Left ventricle myocardium inferior (tissue), 1 donor: ENCODE measurements at places on chromosomes 6 and 20.

DNA sequence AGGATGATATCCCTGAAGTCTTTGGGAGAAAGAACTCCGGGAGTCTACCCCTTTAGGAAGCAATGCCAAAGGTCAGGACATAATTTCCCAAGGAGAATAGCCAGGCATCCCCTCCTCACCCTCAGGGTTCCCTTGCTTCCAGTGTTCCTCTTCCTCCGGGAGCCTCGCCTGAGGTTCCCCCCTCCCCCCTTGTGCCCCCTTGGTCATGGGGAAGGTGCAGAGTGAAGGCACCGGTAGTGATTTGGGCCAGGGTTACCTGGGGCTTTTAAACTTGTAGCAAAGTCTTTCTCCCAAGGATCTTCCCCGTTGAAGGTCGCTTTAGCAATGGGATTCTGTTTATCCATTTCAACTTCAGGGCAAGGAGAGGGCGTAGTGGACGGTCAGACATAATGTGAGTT lies 1.2 kb downstream of the ISM1 start:
- peak overlapping the region; percentile 71 for H3K4me3 ChIP-seq
- peaks cover 40% of the 10 kb centered on the region for H3K4me1 ChIP-seq
- H3K36me3 ChIP-seq, result no peaks in the 10 kb centered on the region
- peak overlapping the region; percentile 77 for H3K27ac ChIP-seq
- H3K27me3 ChIP-seq, result peaks cover 73% of the 10 kb centered on the region

DNA sequence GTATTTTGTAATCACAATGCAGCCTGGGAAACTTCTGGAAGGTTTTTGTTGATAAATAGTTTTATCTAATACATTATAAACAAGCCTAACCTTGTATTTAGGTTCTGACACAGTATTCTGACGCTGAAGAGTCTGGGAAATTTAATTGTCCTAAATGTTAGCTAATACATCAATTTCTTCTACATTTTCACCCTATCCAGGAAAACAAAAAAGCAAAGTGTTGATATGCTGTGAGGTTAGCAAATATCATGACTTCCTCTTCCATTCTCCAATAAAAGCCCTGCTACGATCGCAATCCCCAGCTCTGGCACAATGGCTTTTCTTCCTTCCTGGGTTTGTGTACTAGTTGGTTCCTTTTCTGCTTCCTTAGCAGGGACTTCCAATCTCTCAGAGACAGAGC lies at the start of gene C6orf58:
TSS of gene C6orf58 (plus strand) at position 301 of the 400 bp plus-strand sequence. CDS start at position 313, 12 bp downstream.
- H3K4me1 ChIP-seq, result no peaks in the 10 kb centered on the region
- H3K36me3 ChIP-seq, result no peaks in the 10 kb centered on the region
- H3K27ac ChIP-seq, result no peak within 1 kb of the TSS
- no peaks in the 10 kb centered on the region for H3K27me3 ChIP-seq
- DNase-seq, result no peak

GRCh38 chr6:34813028-34813713 lies 21.3 kb downstream of the BLTP3A start:
- DNase-seq, result no peak
- H3K27me3 ChIP-seq, result no peaks in the 10 kb centered on the region
- peaks cover 59% of the 10 kb centered on the region for H3K4me1 ChIP-seq
- H3K36me3 ChIP-seq, result no peaks in the 10 kb centered on the region

GRCh38 chr6:119962505-119962904 lies 612.9 kb upstream of the MAN1A1 start:
- H3K4me3 ChIP-seq, result no peak overlapping the region
- H3K4me1 ChIP-seq, result no peaks in the 10 kb centered on the region
- no peaks in the 10 kb centered on the region for H3K36me3 ChIP-seq
- no peak overlapping the region for H3K27ac ChIP-seq

DNA sequence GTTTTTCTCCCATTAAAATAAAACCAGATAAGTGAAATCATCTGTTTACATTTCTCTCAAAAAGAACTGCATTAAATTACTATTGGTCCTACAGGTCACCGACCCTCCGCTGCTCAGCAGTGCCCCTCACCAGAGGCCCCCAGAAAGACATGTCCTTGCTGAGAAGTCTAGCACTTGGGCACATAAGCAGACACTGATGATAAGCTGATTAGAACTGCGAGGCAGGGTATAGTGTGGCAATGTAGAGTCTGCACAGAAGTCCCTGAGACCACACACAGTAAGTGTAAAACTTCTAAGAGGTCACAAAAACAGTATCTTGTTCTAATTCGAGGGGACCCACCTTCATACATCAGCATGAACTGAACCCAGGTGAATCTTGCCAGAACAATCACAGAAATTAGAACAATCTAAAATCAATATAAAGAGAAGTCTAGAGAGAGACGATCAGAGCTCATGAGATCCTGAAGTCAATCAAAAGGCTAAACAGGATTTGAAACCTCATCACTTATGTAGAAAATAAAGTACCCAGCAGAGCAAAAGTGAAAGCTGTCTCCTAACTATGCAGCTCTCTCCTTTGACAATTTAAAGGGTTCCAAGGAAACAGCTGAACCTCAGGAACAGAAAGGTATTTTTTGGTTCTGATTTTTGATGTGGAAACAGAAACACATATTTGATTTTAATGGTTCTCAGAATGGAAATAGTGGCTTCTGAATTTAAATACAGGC lies 182.9 kb downstream of the PTPRT start:
- H3K36me3 ChIP-seq, result no peaks in the 10 kb centered on the region
- H3K27ac ChIP-seq, result no peak overlapping the region
- H3K27me3 ChIP-seq, result no peaks in the 10 kb centered on the region
- H3K4me1 ChIP-seq, result no peaks in the 10 kb centered on the region
- DNase-seq, result no peak
- no peak overlapping the region for H3K4me3 ChIP-seq

DNA sequence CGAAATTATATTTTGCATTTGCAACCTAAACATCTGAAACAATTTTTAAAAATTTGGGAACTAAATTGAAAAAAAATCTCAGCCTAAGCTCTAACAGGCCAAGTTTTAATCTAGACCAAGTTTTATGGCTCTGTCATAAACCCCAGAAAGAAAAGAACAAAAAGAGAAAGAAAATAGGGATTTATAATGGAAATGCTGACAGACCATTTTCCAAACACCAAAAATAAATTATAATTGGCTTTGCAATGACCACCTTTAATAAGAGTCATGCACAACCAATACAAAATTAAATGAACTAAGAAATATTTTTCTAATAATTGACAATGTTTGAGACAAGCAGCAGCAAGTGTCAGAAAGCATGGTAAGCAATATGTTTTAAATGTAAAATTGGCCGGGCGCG lies 72.6 kb downstream of the WDR27 start:
- no peak for DNase-seq
- no peak overlapping the region for H3K27ac ChIP-seq
- no peaks in the 10 kb centered on the region for H3K27me3 ChIP-seq
- no peaks in the 10 kb centered on the region for H3K4me1 ChIP-seq

GRCh38 chr6:150016324-150017185 lies 8.8 kb downstream of the RAET1L start:
- H3K27ac ChIP-seq, result no peak overlapping the region
- no peak for DNase-seq
- H3K27me3 ChIP-seq, result peaks cover 81% of the 10 kb centered on the region
- peaks cover 3% of the 10 kb centered on the region for H3K4me1 ChIP-seq

DNA sequence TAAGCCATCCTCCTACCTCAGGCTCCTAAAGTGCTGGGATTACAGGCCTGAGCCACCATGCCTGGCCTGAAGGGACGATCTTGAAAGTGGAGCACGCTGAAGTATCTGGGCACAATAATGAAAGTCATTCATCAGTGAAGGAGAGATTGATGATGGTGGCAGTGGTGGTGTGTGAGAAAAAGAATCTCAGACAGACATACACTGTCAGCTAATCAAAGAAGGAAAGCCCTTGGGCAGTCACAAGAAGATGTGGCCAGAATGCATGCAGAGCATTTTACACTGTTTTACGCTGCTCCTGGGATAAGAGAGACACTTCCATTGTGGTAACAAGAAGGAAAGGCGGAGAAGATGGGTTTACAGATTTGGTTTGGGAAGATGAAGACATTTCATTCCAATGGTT lies 20.4 kb upstream of the BMP6 start:
- no peak for DNase-seq
- H3K4me3 ChIP-seq, result no peak overlapping the region
- H3K4me1 ChIP-seq, result no peaks in the 10 kb centered on the region
